ENCODE measurements at places on chromosomes 16 and 17.

GRCh38 chr17:279331-279730 lies 73.3 kb downstream of the RPH3AL start:
- DNase-seq: no peak

DNA sequence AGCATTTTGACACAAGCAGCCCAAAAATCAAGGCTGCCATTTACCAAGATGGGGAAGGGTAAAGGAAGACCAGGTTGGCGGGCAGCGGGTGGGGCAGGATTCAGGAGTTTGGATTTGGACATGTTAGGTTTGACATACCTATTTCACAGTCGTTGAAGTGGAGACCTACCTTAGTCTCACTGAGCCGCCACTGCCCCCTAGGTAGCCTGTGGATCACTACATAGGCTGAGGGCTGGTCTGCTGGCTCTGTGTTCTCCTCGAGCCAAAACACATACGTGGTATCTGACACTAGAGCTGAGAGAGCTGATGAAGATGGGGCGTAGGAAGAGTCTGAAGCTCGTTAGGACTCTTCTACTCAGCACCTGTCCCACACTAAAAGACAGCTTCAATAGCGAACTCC lies 115.1 kb downstream of the HIC1 start:
- no peak for DNase-seq

DNA sequence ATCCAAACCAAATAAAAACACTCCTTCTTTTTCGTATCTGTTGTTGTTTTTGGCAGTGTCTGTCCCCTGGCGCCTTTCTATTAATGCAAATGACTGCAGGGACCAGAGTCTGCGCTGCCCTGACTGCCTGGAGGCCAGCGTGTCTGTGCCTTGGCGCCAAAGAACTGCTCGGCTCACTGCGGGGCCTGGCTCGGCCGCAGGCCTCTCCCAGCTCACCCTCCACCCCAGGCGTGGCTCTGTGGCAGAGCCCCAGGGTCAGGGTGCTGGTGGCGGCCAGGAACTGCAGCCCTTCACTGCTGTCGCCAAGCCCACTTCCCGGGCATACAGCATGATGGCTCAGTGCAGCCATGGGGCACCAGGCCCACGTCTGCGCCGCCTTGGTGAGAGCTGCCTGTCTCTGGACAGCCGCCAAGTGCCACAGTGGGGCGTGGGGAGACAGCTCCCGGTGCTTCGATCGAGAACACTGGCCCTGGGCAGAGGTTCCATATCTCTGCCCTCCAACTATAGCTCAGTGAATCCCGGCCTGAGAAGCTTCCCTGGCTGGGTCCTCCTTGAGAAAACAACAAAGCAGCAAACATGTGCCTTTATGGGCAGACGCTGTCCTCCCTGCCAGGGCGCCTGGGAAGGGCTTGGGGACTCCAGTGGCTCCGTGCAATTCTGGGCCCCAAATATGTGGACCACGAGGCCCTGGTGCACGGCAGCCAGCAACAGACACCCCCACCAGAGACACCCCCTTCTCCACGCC lies 11.1 kb downstream of the CANT1 start:
- no peak for DNase-seq

GRCh38 chr16:12941896-12942295 lies 40.5 kb downstream of the SHISA9 start:
- no peak for DNase-seq

DNA sequence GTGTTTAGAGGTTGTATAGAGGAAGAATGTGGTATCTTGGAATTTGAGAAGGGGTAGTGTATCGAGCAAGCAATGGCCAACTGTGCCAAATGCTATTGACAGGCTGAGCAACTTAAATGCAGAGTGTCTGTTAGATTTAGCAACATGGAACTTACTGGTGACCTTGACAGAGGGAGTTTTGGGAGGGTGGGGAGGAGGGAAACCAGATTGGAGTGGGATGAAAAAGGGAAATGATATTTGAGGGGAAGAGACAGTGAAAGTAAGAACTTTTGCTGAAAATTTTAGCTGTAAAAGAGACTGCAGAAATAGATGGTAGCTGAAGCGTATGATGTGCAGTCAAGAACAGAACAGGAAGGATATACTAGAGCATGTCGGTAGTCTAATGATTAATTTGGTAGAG lies 1.1 kb downstream of the LRRC36 start:
- DNase-seq: no peak

DNA sequence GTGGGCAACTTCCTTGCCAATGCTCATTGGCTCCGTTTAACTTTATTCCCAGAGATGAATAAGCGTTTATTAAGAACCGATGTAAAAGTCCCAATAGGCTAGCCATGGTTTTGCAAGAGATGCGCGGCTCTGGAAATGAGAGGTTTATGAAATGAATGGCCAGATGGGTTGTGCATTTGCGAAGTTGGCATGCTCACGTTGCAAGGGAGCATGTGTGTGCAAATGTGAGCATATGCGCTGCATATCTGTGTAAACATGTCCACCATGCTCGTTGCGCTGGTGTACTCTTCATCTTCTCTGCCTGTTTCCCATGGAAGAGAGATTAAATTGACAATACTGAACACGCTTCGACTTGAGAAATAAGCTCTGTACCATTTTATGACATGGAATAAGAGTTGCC lies 848.6 kb upstream of the RBFOX1 start:
- no peak for DNase-seq

DNA sequence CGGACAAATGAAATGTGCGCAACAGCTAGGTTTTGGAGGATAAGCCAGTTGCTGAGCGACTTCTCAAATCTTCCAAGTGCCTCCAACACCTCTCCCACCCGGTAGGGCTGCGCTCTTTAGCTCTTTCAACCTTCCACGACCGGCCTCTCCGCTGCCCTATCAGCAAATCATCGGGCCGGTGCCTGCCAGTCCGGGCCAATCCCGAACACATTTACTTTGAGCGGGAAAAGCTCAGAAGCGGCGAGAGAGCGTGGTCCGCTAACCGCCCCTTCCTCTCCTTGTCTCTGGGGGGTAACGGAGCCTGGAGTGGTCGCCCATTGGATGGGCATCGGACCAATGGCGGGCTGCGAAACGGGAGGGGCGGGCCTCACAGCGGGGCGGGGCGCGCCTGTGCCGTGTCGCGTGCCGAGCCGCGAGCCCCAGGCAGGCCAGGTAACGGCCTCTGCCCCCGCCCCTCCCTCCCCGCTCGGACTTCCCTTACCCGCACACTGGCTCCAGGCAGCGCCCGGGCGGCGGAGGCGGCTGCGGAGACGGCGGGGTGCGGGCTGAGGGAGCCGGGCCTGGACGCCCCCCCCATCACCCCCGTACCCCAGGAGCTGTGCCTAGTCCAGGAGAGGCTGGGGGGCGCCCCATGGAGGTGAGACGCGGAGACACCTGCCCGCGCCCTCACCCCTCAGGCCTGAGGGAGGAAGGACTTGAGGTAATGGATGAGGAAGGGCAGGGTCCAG lies at the start of gene MEIOC:
MEIOC (plus strand) TSS at position 486 of the 728 bp plus-strand sequence; CDS start at position 632, 146 bp downstream.
- DNase-seq: peak; percentile 24

- no peak for DNase-seq
Observed at GRCh38 chr16:83854420-83854819, 44.5 kb upstream of the MLYCD start.

GRCh38 chr16:1691956-1692355 lies 13.9 kb downstream of the JPT2 start:
- DNase-seq: no peak

DNA sequence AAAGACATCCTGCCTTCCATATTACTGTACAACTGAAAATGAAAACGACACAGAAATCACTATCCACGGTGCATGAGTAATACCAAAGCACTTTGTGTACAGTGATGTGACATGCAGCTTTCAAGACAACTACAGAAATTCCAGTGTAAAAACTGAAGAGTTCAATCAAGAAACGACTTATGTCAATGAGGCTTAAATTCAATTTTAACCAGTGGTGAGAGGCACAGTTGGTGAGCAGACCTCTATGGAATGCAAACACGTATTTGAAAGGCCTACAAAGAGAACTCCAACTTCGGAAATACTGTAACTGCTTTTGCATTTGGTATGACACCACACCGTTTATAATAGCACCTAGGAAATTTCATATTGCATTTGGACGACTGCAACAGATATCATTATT lies 87.6 kb downstream of the USP31 start:
- no peak for DNase-seq

GRCh38 chr17:47978324-47978723 lies 7.4 kb downstream of the CDK5RAP3 start:
- no peak for DNase-seq

DNA sequence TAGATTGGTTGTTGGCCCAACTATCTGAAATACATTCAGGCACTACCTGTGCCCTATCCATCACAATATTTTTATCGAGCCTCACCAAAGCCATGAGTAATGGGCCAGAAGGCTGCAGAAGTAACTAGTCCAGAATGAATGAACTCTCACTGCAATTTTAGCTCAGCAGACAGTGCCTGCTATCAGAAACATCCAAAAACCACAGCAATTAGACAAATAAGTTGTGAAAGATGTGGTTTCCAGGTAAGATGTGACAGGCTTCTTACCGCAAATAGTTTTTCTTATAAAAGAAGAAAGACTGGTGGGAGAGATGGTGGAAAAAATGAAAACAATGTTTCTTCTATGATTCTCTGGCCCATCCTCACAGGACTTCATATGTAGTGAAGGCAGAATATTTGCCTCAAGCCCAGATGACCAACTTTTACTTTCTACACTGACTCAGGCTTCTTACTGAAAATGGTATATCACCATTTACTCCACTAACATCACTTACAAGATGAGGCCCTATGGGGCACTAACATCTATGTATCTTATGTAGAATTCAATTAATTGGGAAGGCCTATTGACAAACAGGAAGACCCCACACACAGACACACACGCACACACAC lies 9.8 kb upstream of the RFFL start:
- DNase-seq: no peak

GRCh38 chr16:35425270-35425669 lies 1965.9 kb downstream of the TP53TG3F start:
- no peak for DNase-seq

DNA sequence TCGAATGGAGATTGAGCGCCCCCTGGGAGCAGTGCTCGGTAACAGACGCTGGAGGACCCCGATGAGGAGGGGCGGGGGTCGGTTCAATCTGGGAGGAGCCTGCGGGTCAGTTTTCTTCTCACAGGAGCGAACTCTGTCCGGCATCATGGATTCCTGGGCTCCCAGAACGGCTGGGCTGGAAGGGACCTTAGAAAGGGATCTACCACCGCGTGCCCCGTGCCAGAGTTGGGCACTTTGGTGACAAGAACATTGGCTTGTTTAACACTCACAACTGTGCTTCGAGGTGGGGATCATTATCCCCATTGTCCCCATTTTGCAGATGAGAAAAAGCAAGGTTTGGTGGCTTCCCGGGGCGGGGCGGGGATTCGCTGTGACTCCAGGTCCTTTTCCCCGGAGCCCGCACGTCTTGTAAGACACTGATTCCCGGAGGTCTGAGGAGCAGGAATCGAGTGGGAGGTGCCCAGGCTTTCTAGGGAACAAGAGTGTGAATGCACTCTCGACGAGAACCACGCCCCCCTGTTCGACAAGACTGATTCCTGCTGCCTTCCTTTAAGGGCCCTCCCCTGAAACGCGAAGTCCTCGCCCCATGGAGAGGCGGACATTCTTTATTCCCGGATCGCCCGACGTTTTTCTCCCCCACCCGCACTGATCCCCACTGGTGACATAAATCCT lies 1.5 kb upstream of the FBXL19 start:
- peak; percentile 62 for DNase-seq

- no peak for DNase-seq
Observed at GRCh38 chr17:61015966-61016365, 338.3 kb downstream of the BCAS3 start.

DNA sequence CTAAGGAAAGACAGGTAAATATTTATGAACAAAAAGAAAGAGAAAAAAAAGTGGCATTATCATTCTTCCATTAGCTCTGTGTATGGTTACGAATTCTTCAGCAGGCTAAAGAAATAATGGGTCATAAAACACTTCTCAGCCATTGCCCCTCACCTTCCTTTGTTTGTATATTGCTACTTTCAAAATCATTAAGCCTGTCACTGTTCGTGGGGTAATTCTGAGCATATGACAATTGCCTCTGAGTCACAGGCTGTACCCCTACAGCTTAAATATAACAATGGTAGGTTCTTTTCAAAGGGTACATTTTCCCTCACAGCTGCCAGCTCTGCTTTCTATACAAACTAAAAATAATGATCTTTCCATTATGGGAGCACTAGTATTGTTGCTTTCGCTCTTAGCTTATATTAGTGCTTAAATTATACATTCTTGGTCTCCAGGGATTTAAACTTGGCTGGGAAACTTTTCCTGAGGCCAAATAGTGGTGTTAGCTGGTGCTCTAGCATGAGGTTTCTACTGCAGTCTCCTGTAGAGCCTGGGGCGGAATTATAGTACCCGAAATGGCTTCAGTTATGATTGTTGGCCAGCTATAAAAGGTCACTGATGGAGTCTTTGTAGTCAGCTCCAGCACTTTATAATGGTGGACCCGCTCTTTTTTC lies 74.7 kb upstream of the CDH11 start:
- DNase-seq: no peak

DNA sequence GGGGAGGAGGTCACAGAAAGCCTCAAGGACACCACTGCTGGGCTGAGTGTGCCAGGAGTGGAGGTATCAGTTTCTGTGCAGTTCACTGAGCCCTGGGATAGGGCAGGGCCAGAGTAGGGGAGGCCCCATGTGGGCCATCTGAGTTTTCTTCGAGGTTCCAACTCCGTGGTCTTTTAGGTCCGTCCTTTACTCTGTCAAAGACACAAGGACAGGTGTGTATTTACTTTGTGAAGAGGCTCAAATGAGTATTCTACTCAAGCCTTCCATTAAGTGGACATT lies 59.5 kb downstream of the USP22 start:
- no peak for DNase-seq

- DNase-seq: no peak
Observed at GRCh38 chr17:57585341-57586195, 159.5 kb downstream of the CCDC182 start.

GRCh38 chr17:78969865-78970264 lies 9.9 kb downstream of the LGALS3BP start:
- no peak for DNase-seq

- DNase-seq: no peak
Observed at GRCh38 chr16:8788578-8789172, 8.8 kb downstream of the TMEM186 start.

GRCh38 chr16:55373489-55373832 lies 49.5 kb downstream of the IRX6 start:
- DNase-seq: no peak

DNA sequence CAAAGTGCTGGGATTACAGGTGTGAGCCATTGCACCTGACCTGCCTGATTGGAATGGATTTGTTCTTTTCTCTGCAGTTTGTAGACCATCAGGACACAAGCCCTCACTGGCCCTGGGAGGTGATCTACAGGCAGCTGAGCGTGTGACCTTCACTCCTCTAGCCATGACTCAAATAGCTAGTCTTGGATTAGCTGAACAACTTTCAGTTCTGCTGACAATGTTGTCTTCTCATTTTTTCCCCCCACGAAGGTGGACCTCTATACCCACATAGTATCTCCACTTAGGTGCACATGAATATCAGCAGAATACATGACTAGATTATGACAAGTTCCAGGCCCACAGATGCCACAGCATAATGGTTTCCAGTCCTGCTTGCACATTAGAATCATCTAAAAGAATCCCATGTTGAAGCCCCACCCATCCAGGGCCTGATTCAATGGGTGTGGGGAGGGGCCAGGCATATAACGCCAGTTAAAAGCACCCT lies 36.8 kb downstream of the HS3ST3B1 start:
- peak; percentile 7 for DNase-seq

Measured in stimulated activated CD4-positive, alpha-beta T cell treated with anti-CD3 and anti-CD28 coated beads, Interleukin-1b, Interleukin-23, amount 100 ng/mL, for 24 hours (primary cell).